Stimulated activated CD8-positive, alpha-beta memory T cell treated with anti-CD3 and anti-CD28 coated beads, Interleukin-7, amount 100 ng/mL, for 24 hours (primary cell): ENCODE measurements at places on chromosomes 4 and X.

DNA sequence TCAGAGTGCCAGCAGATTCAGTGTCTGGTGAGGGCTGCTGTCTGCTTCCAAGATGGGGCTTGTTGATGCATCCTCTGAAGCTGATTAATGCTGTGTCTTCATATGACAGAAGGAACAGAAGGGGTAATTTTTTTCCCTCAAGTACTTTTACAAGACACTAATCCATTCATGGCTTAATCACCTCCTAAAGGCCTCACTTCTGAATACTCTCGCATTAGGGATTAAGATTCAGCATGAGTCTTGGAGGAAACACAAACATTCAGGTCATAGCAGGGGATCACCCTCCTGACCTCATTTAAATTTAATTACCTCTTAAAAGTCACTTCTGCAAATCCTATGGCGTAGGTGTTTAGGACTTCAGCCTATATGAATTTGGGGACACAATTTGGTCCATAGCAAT lies 1145.5 kb upstream of the PCDH10 start:
- DNase-seq, result no peak

DNA sequence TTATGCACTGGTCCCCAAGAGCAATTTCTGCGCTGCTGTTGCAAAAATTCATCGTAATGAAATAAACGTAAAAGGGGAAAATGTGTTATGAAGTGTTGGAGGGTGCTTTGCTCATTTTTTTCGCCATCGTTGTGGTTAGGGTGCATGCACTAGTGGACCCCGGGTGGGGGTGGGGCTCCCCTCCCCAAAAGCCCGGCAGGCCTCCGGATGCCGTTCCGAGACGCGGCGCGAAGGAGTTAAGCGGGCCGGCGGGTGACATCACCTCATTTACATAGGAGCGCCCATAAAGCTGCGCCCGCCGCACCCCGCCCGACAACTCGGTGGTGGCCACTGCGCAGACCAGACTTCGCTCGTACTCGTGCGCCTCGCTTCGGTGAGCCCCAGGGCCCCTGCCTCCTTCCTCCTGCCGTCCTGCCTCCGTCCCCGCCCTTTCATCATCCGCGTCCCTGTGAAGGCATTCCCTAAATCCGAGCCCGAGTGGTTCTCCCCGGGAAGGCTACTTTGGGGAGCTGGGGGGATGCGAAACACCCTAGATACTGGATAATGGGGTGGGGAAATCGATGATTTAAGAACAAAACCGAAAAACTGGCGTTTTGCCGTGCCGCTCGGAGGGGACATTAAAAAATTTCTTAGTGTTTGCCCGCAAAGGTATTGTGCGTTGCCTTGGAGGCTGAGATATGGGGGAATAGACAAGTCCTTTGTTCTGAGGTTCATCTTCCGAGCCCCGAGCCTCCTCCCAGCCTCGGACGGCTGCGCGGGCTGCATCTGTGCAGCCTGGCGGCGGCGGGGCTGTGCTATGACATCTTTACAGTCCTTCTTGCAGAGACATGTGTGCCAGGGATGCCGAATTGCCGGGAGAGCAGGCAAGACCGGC lies at the start of gene TMSB4X:
TSS of gene TMSB4X (plus strand) at position 315 of the 874 bp plus-strand sequence.
- no peak for DNase-seq

GRCh38 chr4:78568640-78569305 lies 17.2 kb downstream of the ANXA3 start:
- DNase-seq, result no peak

DNA sequence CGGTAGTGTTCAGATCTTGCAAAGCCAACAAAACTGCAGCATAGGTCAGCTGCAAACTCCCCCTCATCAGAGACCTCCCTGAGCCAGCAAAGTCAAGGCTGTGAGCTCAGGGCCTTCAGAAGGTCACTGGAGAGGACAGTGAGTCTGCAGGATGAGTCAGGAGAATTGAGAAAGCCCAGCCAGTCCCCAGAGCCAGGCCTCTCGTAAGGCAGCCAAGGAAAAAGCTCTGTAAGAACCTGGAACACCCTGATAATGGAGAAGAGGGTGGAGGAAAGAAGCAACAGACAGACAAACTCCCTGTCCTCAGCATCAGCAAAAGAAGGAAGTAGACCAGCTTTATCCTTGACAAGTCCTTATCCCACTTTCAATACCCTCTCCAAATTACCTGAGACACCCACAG lies 33.0 kb downstream of the GRIA3 start:
- DNase-seq, result no peak

- DNase-seq, result no peak
These were observed 245.1 kb upstream of the SLC7A11 start for GRCh38 chr4:138487230-138487629.

DNA sequence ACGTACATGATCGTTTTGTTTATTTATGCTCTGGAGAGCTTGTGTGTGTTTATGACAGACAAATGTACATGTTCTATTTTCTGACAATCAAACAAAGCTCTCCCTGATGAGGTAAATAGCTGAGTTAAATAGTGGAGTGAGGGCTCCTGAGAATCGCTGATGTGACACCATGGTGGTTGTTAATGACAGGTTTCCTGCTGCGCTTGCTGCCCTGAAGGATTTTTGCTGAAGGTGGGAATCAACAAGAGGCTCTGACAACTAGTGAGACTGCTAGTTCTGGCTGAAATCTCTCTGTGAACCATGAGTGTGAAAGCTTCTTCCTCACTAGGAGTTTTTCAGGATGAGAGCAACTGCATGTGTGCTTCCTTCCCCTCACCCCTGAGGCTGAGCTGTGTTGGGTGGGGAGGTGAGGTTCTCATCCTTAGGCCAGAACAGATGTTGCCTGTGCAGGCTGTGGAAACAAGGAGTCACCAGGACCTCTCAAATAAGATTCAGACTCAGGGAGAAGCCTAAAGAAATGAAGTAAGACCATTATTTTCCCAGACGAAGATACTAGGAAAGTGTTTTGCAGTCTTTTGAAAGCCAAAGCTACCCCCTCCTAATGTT lies 173.4 kb upstream of the JADE1 start:
- DNase-seq, result no peak

- DNase-seq, result no peak
These were observed 122.4 kb downstream of the RASL11B start for GRCh38 chr4:52984462-52984881.

GRCh38 chr4:28508636-28509035 lies 1648.0 kb downstream of the STIM2 start:
- DNase-seq, result no peak

DNA sequence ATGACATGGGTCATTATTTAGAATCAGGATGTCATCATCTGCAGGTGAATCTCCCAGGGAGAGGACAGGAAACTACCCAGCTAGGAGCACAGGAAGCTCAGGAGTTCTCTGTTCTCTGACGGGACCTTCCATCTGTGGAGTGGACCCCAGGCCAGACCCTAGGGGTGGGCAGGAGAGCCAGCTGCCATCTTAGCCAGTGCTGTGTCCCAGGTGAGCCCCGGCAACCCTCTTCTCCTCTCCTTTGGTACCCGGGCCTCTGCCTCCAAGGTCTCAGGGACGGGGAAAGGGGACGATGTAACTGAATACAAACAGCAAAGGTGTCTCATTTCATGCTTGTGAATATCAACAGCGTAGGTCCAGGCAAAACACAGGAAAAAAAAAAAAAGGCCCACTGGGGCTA lies 48.5 kb downstream of the C4orf50 start:
- DNase-seq, result no peak

DNA sequence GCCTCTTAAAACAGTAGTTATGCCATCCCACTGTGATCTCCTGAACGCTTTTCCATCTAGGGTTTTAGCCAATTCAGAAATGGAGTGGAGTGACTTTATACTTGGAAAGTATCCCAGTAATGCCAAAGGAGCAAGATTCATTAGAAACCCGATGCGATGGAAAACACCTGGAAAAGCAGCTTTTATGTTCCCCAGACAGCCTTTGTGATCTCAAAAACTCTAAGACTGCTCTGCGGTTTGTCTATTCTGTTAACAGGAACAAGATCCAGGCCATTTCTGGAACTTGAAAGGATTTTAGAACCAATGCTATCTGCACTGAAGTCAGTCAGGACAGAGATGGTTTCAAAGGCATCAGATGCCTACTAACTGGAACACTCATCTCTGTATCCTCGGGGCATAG lies 145.1 kb downstream of the APBB2 start:
- DNase-seq, result no peak

DNA sequence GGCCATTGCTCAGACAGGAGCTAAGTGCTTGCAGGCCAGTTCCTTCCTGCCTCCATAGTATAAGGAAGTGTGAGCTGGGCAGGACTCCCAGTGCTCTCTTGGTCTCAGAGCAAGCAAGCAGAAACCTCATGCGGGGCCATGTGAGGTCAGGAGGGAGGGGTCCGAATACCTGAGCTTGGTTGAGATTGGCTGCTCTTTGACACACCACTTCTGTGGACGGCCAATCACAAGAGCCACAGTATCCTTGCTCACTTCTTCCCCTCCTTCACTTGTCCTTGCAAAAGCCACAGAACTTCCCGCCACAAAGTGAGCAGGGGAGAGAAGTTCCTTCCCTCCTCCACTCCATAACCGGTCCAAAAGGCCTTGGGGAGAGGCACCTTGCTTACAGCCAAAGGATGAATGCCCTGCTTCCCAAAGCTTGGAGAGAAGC lies 56.7 kb downstream of the PRPS1 start:
- DNase-seq, result no peak

DNA sequence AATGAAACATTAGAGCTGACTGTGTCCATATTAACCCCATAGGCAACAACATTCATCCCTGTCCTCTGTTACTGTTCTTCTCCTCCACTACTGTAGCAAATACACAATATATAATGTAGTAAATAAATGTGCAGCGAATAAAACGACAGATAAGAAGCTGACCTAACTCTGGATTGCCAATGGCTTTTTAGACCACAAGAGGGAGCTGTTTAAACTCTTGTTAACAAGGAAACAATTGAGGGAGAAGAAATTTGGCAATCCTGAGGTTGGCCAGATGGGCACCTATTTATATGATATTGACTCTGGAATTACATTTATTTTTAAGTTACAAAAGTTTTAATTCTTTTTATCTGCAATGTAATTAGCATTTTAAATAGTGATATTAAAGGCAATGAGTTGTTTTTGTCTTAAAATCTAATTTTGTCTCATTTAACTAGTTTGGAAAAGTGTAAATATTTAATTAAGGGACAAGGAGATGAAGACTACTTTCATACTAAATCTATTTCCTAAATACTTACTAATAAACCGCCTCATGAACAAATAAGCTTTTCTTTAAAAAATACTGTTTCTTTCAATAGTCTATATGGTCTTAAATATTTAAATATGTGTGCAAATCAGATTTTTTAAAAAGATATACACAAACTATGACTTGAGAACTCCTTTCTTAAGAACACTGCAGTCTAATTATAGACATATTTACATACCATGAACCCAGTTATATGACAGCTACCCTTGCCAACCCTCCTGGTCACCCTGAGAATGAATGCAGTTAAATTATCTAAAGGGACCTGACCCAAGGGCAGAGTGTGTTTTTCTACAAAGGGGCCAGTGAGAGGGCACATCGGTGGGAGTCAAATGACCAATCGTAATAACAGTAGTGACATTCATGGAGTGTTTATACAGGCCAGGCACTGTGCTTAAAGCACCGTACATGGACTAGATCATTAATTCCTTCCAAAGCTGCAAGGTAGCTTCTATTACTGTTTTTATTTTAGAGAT lies 52.9 kb upstream of the HPF1 start:
- DNase-seq, result no peak

GRCh38 chrX:151563449-151563848 lies at the start of gene PASD1:
PASD1 (plus strand) TSS chrX:151563675; CDS start chrX:151601554, 37,879 bp downstream.
- no peak for DNase-seq

DNA sequence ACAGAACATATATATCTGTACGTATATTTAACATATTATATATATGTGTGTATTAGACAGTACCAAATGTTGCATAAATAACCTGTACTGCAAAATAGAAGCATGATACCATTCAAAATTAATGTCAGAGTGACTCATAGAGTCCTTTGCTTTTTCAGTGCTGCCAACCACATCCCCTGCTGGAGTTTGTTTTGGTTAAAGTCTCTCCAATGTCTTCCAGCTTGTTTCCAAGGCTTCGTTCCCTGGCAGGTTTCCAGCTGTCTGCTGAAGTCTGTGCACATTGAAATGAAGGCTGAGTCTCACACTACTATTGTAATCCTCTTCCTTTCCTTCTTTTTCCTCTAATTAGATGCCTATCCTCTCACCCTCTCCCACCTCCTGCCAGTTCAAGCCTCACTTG lies 14.9 kb downstream of the NRK start:
- DNase-seq, result no peak

- no peak for DNase-seq
These were observed 309.9 kb downstream of the NKX6-1 start for GRCh38 chr4:84189144-84189543.

GRCh38 chrX:3219231-3219630 lies 127.2 kb downstream of the MXRA5 start:
- no peak for DNase-seq

GRCh38 chrX:14505648-14506047 lies 23.7 kb upstream of the GLRA2 start:
- no peak for DNase-seq

GRCh38 chr4:186266729-186267456 lies 904 bp downstream of the F11 start:
- no peak for DNase-seq

- no peak for DNase-seq
These were observed 24.6 kb downstream of the ABLIM2 start for GRCh38 chr4:8133897-8134563.

- no peak for DNase-seq
These were observed at the start of gene GAB1 for GRCh38 chr4:143336781-143337599. GAB1 (plus strand) TSS chr4:143336876; CDS start chr4:143337189, 313 bp downstream.

DNA sequence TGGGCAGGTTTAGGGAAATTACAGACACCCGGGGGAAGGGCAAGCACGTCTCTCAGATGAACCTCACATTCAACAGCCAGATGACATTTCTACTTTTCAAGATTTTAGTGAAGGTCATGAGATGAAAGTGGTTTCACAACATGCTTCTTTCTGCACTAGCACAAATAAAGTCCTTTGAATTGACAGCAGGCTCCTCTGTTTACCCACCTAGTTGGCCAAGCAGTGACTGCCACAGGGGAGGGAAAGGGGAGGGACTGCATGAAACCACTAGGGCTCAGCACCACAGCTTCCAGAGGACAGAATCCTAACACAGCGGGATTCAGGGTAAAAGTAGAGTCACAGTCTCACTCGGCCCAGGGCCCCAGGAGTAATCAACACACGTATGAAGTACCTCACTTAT lies 6.2 kb downstream of the RAB40A start:
- DNase-seq, result no peak

DNA sequence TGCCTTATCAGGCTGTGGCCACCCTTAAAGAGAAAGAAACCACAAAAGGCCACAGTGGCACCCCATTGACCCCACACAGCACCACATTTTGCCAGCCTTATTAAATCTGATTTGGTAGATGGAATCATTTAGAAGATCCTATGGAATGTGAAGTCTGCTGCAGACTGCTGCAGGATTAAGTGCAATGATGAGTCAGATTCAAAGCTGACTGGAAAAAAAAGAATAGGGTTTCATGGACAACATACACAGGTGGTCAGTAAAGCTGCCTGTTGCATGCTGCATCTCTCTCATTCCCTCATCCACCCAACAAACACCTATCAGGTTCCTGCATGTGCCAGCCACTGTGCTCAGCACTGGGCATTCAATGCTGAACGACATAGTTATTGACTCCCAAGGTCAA lies 56.6 kb downstream of the CHST7 start:
- no peak for DNase-seq

- no peak for DNase-seq
These were observed 1.5 kb upstream of the NR3C2 start for GRCh38 chr4:148443512-148444295.

- DNase-seq, result no peak
These were observed 4.3 kb downstream of the IL15 start for GRCh38 chr4:141640696-141641095.
